ENCODE measurements at places on chromosomes 5 and 9.

DNA sequence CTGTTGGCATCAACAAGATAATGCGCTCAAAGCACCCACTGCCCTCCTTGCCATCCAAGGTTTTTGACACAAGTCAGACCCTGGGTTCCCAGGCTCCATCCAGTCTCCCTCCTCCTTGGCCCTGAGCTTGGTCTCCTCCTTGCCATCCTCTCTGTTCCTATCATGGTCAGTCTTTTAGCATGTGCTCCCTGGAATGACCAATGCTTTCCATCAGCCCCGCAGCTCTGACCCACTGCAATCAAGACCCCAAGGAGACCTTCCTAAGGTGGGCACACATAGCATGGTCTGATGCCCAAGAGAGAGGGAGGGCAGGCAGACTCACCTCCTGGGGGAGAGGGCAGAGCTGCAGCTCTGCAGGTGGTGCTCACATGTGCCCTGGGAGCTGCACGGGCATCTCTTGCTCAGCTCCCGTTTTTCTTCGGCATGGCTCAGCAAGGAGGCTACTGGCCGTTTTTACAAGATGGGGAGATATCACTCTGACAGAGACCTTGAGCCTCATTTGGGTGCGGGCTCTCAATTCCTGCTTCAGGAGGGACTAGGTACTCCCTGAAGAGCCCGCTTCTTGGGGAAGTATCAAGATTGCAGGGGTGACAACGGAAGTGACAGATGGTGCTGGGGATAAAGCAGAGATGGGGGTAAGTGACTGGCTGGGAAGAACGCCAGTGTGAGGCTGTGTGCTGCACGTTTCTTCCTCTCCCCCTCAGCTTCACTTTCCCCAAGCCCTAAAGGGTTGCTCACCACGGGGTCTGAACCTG is 3.3 kb downstream of the SEPTIN8 start:
- DNase-seq, result no peak

DNA sequence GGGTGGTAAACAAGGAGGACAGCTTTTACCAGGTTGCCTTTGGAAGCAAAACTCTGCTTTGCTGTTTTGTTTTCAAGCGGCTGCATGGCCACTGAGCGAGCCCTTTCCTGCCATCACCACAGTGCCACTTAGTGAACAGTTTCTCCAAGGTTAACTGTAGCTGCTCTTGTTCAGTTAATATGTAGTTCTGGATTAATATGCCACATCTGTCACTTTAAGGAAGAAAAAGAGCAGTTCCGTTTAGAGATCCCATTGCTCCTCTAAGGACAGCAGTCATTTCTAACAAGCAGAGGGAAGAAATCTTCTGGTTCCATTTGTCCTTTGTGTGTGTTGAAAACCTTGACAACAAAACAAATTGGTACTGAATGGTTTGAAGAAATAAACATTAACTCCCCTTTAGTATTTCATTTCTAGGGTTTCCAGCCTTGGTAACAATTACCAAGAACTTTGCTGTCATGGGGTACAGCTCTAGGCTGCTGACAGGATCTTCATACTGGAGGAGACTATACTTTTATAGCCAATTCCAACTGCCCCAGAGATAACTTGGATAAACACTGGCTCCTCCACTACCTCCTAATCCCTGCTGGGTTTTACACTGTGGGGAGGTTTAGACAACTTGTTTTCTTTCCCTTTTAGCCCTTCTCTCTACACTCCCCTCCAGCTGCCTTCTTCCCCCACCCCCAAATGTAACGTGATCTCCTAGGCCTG is 10.3 kb upstream of the ABL1 start:
- DNase-seq, result peak; percentile 52

GRCh38 chr9:90815944-90816357 is 14.3 kb downstream of the SYK start:
- no peak for DNase-seq

- no peak for DNase-seq
These were observed 88.9 kb downstream of the CDK5RAP2 start for GRCh38 chr9:120490888-120491595.

DNA sequence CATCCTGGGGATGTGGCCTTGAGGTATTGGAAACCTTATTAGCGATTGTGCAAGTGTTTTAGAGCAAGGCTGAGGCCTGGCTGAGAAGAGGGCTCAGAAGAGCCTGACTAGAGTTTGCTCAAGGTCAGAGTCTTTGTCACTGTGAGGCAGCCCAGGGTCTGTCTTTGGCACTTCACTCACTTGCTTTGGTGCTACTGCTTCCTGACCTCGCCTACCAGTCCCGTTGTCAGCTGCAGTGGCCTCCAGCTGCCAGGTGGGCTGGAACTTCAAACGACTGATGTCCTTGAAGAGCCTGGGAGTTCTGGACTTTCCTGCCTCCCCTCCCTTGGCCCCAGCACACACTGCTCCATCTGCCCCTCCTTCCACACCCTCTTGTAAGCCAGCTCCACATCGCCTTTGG is 228.0 kb downstream of the SNX18 start:
- DNase-seq, result no peak

- no peak for DNase-seq
These were observed 398.1 kb downstream of the MAN2A1 start for GRCh38 chr5:110087829-110088228.

DNA sequence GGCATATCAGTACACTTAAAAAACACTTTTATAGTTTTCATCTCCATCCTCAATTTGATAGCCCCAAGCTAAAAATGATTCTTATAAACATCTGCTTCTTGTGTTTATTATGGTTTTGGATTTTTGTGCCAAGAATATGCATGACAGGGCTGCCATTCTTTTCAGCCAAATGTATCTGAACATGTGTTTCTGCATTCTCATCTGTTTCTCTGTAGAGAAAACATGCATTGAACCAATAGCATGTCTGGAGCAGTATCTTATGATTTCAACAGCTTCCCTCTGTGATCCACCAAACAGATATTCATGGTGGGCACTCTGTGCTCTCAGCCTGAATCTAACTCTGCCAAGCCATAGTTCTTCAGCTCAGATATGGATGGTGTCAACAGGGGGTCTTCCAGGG is 99.3 kb upstream of the ERCC6L2 start:
- DNase-seq, result no peak

- DNase-seq, result no peak
These were observed 550.1 kb downstream of the LRRC70 start for GRCh38 chr5:63128761-63129160.

GRCh38 chr9:134963546-134963945 is 45.8 kb upstream of the FCN1 start:
- no peak for DNase-seq

GRCh38 chr9:117772960-117773359 is 68.8 kb downstream of the TLR4 start:
- no peak for DNase-seq

GRCh38 chr5:59099270-59099994 is 516.6 kb downstream of the RAB3C start:
- DNase-seq, result no peak

- DNase-seq, result no peak
These were observed 344.1 kb downstream of the ADAMTS6 start for GRCh38 chr5:65137631-65138030.

GRCh38 chr5:96839071-96839592 is 31.4 kb upstream of the ERAP1 start:
- DNase-seq, result no peak

DNA sequence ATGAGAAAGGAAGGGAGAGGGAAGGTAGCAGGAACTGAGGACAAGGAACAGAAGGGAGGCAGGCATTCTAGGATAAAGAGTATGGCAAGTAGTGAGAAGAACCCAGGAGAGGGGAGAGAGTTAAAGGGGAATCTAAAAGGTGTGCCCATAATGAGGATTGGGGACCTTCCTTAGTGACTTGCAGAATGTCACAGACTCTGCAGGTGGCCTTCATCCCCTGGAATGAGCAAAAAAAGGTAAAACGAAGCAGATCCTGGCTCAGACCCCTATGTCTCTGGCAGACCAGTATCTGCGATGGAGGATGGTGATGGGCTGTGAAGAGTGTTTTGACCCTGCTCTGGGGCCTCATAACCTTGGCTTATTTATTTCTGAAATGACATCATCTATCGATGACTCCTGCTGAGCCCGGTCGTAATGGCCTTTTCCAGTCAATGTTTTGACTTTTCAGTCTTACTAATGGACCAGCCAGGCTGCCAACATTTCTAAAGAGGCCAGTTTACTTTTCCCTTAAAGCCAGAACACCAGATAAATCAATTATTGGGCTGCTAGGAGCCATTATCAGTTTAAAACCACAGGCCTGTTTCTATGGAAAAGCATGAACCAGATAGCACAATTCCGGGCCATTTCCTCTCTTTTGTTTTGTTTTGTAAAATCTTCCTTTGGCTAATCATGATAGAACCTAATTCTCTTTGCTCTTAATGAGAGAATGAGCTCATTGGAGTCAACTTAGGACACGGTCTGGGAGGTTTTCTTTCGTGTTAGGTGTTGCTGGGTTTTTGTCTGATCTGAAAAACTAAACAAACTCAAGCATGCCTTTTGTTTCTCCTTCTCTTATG is 3.1 kb downstream of the TMOD1 start:
- peak; percentile 67 for DNase-seq

DNA sequence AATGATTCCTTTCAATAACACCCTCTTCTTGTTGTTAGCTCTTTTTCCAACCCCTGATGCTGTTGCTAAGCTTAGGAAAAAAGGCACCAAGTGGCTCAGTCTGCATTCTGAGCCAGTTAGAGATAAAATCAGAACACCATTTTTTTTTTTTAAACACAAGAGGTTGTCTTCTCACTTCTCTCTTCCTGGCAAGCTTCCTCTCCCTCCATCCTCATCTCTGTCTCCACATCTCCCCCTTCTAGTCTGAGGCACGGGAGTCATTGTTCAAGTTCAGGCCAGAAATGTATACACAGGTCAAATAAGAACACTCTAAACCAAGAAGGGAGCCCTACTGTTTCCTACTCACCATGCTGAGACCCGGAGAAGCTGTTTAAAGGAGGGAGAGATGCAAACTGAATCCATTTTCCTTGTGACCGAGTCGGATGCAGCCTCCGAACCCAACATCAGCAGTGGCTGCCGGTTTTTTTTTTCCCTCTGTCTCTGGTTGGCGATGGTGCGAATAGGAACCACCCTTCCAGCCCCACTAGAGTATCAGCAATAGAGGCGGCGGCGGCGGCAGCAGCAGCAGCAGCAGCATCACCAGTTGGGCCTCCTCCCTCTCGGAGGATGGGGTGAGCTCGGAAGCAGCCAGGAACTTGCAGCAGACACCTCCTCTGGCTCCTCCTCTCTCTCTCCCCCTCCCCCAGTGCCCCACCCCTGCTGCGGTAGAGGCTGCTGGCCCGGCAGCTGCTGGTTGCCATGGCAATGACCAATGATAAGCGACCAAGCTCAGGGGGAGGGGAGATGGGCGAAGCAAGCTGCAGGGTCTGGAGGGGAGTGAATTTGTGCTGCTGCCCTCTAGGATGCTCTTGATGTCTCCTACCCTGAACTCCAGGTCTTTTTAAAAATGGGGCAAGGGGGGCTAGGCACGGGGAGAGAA is at the start of gene JAKMIP2:
Gene JAKMIP2, minus strand, starts transcription at position 619 of the 919 bp plus-strand sequence. CDS start 110,922 bp downstream, outside the sequence.
- peak; percentile 98 for DNase-seq

- DNase-seq, result no peak
These were observed 139.1 kb upstream of the CLINT1 start for GRCh38 chr5:157997991-157998504.

GRCh38 chr9:70111042-70111602 is 67.5 kb downstream of the MAMDC2 start:
- peak; percentile 87 for DNase-seq

DNA sequence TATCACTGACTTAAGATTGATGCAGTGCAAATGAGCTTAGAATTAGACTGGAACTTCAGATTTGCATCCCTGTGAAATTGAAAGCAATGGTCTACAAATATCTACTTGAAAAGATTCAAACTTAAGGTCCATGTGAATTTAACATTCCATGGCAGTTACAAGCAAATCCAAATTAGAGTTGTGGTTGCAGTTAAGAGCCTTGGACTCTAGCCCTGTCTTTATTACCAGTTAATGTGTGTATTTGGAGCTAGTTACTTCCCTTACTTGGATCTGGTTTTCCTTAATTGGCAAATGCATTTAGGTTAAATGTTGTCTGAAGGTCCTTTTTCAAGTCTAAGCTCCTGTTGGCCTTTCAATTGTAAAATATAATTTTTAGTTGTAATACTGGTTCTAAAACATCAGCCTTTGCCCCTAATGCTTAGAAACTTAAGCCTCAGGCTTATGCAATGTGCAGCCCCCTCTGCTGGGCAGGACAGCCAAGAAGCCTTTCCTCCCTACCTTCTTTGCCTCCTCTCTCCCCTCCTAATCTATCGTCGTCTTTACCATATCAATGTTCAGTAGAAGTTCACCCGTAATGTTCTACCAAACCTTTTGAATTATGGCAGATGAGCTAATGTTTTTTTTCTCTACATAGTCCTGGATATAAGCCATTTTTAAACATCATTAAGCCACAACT is 59.5 kb downstream of the ERMP1 start:
- DNase-seq, result no peak

GRCh38 chr5:141992349-141992963 is 20.4 kb downstream of the GNPDA1 start:
- peak; percentile 40 for DNase-seq

- no peak for DNase-seq
These were observed 790.8 kb downstream of the BRINP1 start for GRCh38 chr9:118578467-118578866.

DNA sequence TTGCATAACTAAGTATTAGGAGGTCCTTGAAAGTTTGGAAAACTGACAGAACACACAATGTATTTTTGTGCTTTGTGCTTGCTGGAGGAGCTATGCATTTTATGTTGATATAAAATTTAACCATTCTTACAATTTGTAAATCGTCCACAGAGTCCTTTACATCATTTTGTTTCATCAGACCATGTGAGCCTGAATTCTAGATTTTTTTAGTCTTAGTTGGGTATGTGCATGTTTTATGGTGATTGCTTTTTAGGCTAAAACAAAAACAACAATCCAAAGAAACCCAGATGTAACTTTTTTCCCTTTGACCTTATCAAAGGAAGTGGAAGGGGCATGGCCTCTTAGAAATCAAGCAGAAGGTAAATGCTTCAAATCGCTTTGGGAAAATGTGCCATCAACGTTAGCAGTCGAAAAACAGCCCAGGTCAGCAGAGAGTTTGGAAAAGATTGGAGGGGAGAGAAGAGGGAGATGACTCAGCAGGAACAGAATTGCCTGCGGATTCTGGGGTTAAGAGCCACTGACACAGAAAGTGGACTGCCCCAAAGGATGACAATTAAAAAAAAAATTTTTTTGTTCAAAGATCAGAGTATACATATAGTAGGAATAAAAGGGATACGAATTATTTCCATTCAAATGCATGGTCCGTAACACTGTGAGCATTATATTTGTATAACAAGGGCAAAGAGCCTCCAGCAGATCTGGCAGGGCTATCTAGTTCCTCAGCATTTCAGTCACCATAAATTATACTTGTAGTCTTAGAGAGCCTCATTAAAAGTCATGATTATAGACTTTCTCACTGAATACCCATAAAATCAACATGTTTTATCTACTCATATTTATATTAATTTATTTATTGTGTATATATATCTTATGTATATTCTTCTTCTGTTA is 253.5 kb upstream of the HAPLN1 start:
- DNase-seq, result no peak

Measured in NCI-H146 (cell line).